ENCODE measurements at places on chromosomes 13 and 19.

- no peak for DNase-seq
Observed at GRCh38 chr19:6402837-6403608, 10.1 kb upstream of the GTF2F1 start.

DNA sequence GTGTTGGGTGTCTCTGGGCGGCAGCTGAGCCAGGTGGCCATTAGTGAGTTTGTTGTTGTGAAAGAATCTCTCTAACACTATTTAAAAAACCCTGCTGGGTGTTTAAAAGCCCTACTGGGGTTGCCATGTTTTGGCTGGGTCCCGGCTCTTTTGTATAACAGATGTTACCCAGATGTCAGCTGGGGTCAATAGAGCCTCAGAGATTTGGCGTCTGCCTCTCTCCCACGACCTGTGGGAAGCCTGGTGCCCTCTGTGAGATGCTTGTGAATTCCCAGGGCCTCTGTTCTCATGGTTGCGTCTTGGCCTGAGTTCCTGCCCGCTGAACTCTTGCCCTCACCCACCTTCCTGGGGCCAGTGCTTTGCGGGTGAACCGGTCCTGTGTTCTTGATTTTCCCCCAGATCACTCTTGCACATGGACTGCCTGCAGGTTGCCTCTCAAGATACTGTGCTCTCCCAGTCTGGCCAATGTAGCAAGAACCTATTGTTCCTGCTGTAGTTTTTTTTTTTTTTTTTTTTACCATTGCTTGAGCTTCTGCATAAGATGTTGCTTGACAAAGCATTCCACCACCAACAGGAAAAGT, 9.5 kb downstream of the NFILZ start:
- DNase-seq, result no peak

DNA sequence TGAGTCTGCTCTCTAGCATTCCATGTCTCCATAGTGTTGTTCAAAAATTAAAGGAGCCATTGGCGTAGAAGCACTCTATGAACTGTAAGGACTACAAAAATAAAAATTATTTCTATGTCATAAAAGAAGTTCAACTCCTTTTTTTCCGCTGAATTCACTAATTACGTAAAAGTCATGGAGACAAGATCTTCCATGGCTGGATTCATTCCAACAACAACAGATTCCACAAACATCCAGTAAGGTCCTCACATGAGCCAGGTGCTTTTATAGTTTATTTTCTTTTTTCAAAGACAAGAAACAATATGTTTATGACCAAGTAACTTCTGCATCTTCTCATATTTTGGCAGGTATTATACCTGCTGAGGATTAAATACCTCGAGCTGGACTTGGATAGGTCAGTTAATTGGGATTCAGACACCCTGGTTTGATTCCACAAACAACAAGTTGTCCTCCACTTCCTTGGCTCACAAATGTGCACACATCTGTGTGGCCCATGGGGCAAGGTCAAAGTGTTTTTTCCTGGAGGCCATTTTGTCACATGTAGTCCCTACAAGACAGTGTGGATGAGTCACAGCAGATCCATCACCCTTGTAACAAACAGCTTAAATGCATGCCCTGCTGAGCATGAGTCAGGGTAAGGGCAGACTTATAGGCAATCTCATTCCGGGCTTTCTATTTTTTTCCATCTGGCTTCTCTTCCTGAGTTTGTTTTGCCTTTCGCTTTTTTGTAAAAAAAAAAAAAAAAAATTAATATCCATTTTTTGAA, 475.6 kb downstream of the COG6 start:
- DNase-seq, result no peak

DNA sequence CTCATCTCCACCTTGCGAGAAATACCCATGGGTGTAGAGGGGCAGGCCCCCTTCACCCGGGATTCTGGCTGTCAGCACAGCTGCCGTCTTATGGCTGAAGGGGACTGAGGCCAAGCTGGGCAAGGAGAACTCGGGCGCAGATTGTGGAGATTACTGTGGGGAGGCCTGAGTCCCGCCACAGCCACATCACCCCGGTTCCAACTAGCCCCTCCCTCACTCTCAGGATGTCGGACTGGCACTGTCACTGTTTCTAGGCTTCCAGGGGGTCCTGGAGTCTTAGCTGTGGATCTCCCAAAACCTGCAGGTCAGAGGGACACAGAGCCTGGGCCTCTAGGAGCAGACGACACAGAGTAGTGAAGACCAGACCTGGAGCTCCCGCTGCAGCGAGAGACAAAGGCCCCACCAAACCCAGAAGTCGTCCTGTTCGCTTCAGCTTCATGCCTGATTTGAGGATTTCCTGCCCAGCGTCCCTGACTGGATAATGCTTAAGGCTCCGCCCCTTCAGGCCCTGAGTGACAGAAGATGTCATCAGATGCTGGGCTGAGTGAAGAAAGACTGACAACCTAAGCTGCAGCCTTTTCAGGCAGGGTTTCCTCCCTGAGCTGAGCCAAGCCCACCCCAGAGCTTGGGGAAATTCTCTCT, 55.8 kb downstream of the ZNF93 start:
- no peak for DNase-seq

GRCh38 chr13:114149774-114150740, 17.6 kb upstream of the RASA3 start:
- no peak for DNase-seq

- no peak for DNase-seq
Observed at GRCh38 chr13:44191103-44191502, 182.5 kb upstream of the SERP2 start.

DNA sequence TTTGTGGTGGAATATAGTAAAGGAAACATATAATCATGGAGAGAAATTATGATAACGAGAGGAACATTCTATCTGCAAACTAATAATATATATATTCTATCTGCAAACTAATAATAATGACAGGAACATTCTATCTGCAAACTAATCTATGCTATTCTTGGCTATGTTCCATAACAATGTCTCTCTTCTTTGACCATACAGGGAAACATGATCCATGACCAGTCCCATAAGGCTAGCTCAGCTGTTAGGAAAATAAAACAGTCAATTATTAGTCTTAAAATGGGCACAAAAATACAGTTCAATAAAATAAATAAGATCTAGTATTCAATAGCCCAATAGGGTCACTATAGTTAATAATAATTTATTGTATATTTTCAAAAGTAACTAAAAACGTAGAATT, 707.8 kb upstream of the PCDH20 start:
- no peak for DNase-seq

- DNase-seq, result peak; percentile 94
Observed at GRCh38 chr19:3721131-3721886, 13.1 kb downstream of the TJP3 start.

DNA sequence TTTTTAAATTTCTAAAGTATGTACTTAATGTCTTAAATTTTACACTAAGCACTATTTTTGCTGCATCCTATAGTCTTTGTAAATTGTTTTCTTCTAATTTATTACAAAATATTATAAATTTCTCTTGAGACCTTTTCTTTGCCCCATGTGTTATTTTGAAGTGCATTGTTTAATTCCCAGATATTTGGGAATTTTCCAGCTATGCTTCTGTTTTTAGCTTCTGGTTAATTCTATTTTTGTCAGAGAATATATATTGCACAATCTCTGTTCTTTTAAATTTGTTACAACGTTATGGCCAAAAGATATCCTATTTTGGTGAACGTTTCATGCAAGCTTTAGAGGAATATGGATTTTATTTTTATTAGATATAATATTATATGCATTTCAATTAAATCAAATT, 917.4 kb upstream of the MIR17HG start:
- no peak for DNase-seq

- peak; percentile 78 for DNase-seq
Observed at GRCh38 chr19:14632286-14632685, 42.4 kb downstream of the ADGRE3 start.

DNA sequence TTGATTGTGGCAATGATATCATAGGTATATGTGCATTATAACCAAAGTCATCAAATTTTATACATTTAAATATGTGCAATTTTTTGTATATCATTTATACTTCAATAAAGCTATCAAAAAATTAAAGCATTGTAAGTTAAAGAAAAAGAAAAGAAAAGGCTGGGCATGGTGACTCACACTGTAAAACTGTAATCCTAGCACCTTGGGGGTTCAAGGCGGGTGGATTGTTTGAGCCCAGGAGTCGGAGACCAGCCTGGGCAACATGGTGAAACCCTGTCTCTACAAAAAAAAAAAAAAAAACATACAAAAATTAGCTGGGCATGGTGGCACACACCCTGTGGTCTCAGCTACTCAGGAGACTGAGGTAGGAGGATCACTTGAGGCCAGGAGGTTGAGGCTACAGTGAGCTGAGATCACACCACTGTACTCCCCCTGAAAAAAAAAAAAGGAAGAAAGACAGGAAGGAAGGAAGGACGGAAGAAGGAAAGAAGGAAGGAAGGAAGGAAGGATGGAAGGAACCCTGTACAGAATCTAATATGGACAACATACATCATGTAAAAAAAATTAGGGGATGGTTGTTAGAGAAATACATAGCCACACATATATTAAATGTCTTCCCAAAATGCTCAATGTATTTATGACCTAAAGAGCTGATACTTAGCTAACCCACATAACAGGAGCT, 21.7 kb upstream of the SLC25A30 start:
- no peak for DNase-seq

DNA sequence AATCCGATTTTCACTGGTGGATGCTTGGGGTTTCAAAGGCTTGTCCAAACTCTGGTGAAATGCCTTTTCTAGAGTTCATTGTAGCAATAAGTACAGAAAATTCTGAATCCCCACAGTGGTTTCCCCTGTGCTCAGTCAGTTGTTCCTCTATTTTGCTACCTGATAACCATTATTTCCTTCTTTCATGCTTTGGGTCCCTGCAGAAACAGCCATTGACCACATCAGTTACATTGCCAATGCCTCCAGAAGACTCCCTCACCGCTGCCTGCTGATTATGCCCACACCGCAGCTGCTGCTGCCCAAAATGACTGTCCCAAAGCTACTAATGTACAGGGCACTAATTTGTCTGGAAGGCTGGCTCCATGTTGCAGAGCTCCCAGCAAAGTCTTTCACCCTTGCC, 517.3 kb downstream of the KLF12 start:
- DNase-seq, result no peak

DNA sequence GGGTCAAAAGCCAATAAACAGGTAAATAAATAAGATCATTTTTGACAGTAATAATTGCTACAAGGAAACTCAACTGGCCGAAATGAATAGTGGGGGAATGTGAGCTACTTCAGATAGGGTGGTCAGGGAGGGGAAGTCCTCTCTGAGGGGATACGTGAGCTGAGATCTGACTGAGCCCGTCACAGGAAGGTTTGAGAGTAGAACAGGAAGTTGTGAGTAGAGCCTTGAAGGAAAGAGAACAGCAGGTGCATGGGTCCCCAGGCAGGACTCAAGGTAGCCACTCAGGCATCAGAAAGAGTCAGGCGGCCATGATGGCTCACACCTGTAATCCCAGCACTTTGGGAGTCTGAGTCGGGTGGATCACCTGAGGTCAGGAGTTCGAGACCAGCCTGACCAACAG, 6.3 kb downstream of the IRGQ start:
- peak; percentile 40 for DNase-seq

- DNase-seq, result peak; percentile 44
Observed at GRCh38 chr19:16628984-16629691, 1.1 kb upstream of the MED26 start.

DNA sequence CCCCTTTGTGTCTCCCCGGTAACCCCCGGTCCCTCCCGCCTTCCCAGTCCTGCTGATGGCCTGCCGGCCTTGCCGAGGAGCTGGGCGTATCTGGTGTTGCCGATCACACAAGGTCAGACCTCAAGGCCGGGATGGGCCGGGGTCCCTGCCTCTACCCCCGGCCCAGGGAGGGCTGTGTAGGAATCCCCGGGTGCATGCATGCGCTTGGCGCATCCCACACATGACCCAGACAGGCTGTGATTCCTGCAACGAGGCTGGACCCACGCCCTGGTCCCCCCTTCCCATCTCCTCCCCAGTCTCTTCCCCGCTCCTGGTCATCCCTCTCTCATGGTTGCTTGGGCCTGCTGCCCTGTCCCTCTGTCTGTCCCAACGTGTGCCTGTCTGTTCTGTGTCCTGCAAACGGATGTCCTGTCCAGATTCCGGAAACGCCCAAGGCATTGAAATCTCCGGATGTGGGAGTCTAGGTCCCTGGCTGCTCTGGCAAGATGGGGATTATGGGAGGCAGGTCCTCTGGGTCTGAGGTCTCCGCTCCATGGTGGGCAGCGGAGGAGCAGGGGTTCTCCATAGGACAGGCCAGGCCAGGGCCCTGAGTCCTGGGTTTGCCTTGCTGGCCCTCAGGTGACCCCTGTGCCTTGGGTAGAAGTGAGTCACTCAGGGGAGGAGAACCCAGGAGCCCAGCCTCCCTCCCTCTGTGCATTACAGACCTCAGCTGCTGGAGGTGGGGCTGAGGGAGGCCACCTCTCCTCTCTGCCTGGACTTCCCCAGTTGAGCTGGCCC, 1.6 kb downstream of the PKN1 start:
- no peak for DNase-seq

DNA sequence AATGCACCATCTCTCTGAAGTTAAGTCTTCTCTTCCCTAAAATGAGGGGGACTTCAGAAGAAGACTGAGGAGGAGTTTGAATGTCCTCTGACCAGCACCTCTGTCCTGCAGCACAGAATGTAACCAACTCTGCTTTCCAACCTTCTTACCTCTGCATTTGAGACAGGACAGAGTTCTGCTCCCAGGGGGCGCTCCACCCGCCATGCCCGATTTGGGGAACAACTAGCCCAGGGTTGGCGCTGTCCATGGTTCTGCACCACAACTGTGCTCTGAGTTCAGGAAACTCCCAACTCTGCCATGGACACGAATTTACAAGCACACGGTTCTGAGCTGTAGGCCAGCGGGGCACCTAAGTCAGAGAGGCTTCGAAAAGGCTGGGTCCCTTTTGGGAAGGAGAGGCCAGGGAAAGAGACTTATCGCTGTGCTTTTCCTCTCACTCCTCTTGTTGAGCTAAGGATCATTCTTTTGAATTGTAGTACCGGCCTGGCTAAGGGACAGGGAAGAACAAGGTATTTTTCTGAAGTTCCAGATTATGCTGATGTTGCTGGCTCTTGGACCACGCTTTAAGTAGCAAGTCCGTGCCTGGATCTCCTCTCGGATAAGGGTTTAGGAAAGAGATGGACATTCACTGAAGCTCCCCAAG, 22.2 kb downstream of the SIGLEC5 start:
- peak; percentile 69 for DNase-seq

GRCh38 chr13:113624235-113624587, 33.8 kb downstream of the ATP4B start:
- DNase-seq, result no peak

DNA sequence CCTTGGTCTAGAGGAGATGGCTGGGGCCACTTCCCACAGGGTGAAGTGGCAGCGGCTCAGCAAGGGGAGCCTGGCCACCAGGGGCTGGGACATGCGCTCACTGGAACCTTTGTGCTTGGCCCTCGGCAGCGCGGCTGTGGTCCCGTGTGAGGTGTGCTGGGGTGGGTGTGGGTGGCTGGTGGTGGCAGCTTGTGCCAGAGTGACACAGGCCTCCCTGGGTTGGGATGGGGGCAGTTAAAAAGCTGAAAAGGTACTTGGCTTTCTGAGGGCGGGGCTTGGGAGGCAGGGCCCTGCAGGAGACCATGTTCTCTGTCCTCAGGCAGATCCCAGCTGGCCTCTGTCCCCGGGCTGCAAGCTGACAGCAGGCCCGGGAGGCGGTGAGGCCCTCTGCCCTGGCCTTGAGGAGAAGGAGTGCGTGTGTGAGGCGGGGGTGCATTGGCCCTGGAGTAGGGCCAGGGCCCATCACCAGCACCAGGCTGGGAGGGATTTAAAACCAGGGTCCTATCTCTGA, 17.3 kb downstream of the MPND start:
- no peak for DNase-seq

Measured in germinal center (tissue), 1 donor.